KG1 (cell line): ENCODE measurements at places on chromosomes 13 and 19.

- DNase-seq = no peak
These were observed 350.0 kb downstream of the NDFIP2 start for GRCh38 chr13:79830945-79831344.

- DNase-seq = no peak
These were observed 79.9 kb downstream of the ZNF431 start for GRCh38 chr19:21221693-21222092.

DNA sequence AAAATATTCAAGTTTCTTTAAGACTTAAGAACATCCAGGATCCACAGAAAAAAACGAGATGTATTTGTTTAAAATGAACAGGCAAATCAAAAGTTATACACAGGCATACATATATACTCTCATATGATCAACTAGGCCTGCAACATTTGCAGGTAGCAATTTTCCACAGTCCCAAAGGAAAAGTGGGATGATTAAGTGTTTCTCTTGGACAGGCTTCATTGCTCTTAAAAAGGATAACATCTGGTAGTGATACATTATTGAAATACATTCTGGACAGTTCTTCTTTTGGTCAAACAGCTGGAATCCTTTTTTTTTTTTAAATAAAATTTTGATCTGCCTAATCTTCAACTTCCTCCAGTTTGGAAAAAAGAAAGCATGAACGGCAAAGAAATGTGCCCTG lies 114.8 kb upstream of the TDRD3 start:
- no peak for DNase-seq

- DNase-seq = no peak
These were observed 515.3 kb downstream of the PCDH9 start for GRCh38 chr13:66714795-66715194.

- no peak for DNase-seq
These were observed 12.3 kb upstream of the ISYNA1 start for GRCh38 chr19:18450021-18450930.

DNA sequence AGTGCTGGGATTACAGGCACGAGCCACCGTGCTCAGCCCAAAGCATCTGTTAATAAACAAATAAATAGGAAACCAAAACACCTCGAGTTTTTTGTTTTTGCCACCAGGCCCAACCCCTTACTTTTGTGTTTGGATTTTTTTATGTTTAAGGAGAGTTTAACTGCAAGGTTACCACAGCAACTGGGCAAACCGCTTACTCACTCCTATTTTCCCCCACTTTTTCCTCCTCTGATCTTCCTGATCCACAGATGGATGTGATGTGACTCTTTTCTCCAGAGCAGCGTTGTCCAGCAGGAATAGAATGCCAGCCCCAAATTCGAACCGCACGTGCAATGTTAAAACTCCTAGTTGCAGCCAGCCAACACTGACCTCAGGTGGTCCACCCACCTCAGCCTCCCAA lies 2.1 kb upstream of the PNMA8B start:
- DNase-seq = no peak

DNA sequence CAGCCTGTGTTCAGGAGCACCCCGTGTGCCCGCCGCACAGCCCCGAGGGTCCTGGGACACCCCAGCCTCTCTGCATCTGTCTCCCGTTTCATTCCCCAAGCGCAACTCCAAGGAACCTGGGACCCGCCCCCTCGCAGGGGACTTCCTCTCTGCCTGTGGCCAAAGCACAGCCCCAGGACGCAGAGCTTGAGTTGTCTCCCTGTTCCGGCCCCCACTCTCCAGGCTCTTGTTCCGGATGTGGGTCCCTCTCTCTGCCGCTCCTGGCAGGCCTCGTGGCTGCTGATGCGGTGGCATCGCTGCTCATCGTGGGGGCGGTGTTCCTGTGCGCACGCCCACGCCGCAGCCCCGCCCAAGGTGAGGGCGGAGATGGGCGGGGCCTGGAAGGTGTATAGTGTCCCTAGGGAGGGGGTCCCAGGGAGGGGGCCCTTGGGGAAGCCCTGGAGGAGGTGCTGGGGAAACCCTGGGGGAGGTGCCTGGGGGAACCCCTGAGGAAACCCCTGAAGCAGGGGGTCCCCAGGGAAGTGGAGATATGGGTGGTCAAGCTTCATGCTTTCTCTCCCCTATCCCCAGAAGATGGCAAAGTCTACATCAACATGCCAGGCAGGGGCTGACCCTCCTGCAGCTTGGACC lies 1.3 kb downstream of the HCST start:
- peak; percentile 85 for DNase-seq

- DNase-seq = no peak
These were observed 17.6 kb downstream of the VSTM2B start for GRCh38 chr19:29543381-29543780.

DNA sequence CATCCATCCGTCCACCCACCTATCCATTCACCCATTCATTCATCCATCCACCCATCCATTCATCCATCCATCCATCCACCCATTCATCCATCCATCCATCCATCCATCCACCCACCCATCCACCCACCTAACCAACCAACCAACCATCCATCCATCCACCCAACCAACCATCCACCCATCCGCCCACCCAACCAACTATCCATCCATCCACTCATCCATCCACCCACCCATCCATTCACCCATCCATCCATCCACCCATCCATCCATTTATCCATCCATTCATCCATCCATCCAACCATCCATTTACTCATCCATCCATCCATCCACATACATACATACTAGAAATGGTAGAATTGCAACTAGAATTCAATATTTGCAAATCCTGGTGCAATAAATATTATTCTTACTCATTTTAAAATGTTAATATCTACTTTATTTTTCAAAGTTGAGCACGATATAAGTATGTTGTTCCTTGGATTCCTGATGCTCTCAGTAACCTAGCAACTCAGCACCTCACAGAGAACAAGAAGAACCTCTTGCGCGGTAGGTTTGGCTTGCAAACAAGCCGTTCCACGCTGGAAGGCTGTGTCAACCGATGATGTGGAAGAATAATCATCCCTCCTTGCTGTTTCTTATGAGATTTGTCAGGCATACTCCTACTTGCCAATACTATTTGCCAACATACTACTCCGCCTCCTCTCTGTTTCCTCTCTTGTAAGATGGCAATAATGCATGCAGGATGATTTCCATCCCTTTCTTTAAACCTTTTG lies 111.7 kb downstream of the GNG7 start:
- DNase-seq = no peak

DNA sequence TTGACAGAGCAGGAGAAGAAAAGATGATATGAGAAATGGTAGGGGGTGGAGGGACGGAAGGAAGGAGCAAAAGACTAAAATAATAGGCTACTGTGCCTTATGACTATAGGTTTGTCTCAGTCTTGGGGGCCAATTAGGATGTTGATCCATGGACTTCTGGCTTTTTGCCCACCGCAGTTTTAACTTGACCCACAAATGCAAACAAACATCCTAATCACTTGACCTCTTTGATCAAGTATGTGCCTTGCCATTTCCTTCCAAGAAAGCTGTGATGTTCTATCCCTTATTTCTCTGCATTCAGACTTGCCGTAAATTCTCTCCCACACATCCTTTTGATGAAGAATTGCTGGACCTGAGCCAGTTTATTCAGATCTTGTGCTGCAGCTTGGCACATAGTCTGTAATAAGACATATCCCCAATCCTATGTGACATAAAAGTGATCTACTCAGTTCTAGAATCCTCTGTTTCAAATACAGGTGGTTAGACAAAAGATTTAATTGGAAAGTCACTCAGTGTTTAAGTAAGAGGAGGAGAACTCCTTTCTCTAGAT lies 62.8 kb downstream of the TPT1 start:
- no peak for DNase-seq

GRCh38 chr13:98780451-98780850 lies 28.0 kb upstream of the SLC15A1 start:
- DNase-seq = no peak

GRCh38 chr13:40370661-40371060 lies 295.8 kb downstream of the FOXO1 start:
- no peak for DNase-seq

GRCh38 chr19:55486043-55486970 lies 1.3 kb downstream of the NAT14 start:
- DNase-seq = no peak

DNA sequence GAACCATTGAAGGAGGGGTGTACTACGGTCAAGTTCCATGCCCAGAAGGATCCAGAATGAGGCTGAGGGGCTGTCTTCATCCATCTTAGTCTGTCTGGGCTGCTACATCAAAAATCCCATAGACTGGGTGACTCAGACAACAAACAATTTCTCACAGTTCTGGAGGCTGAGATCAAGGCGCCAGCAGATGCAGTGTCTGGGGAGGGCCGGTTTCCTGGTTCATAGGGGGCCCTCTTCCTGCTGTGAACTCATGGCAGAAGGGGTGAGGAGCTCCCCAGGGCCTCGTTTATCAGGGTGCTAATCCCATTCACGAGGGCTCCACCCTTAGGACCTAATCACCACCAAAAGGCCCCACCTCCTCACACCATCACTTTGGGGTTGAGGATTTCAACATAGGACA lies 14.7 kb upstream of the KCTD15 start:
- no peak for DNase-seq

GRCh38 chr13:109381546-109382180 lies 404.7 kb downstream of the IRS2 start:
- DNase-seq = no peak

DNA sequence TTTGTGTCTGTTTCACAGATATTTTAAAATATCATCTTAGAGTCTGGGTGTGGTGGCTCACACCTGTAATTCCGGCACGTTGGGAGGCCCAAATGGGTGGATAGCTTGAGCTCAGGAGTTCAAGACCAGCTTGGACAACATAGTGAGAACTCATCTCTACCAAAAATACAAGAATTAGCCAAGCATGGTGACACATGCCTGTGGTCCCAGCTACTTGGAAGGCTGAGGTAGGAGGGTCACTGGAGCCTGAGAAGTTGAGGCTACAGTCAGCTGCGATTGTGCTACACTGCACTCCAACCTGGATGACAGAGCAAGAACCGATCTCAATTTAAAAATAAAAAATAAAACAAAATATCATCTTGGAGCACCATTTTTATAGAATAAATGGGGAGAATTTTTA lies 1247.6 kb upstream of the MIR17HG start:
- DNase-seq = no peak

GRCh38 chr19:29029268-29029958 lies 183.5 kb downstream of the UQCRFS1 start:
- DNase-seq = no peak

GRCh38 chr13:113452942-113453901 lies at the start of gene ADPRHL1:
ADPRHL1 (minus strand) TSS chr13:113453488; CDS start chr13:113453437, 51 bp downstream.
- DNase-seq = no peak

GRCh38 chr13:67841071-67841470 lies 610.9 kb upstream of the PCDH9 start:
- no peak for DNase-seq

- DNase-seq = no peak
These were observed 23.6 kb downstream of the DCAF15 start for GRCh38 chr19:13975870-13976269.

DNA sequence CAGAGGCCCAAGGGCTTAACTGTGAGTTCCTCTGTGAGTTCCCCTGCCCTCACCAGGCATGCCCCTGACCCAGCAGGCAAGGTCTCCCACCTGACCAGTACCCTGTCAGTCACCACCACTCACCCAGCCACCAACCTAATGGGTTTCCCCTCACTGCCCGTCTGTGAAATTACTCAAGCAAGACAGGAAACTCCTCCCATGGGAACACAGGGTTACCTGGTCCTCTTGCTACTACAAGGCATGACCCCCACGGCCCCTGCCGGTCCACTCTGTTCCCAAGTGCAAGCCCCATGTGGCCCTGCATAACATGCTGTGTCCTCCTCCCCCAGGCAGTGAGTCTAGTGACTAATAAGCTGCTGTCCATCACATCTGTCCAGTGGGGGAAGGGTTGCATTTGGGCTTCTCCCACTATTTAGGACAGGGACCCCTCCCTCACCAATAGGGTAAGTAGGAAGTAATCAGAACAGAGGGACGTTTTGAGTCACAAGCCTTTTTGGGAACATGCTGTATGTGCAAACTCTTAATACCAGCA lies 8.0 kb upstream of the DHRS12 start:
- no peak for DNase-seq

DNA sequence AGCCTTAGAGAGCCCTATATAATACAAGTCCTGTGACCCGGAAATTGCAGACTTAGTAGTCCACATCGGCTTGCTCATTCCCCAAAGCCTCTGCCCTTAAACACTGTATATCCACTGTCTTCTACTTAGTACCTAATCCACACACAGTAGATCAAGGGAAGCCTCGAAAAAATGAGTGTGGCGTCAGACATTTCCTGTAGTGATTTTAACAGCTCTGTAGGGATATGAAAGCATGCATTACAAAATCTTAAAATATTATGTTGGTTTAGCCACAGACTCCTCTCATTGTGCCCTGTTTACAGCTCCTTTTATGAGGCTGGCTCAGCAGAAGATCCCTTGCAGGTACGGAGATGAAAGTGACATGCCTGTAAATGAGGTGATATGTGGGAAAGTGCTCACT lies 416.3 kb downstream of the LIG4 start:
- no peak for DNase-seq

- no peak for DNase-seq
These were observed 1.0 kb downstream of the CDC16 start for GRCh38 chr13:114235697-114236096.

- DNase-seq = no peak
These were observed 18.3 kb downstream of the UBAC2 start for GRCh38 chr13:99218969-99219368.

DNA sequence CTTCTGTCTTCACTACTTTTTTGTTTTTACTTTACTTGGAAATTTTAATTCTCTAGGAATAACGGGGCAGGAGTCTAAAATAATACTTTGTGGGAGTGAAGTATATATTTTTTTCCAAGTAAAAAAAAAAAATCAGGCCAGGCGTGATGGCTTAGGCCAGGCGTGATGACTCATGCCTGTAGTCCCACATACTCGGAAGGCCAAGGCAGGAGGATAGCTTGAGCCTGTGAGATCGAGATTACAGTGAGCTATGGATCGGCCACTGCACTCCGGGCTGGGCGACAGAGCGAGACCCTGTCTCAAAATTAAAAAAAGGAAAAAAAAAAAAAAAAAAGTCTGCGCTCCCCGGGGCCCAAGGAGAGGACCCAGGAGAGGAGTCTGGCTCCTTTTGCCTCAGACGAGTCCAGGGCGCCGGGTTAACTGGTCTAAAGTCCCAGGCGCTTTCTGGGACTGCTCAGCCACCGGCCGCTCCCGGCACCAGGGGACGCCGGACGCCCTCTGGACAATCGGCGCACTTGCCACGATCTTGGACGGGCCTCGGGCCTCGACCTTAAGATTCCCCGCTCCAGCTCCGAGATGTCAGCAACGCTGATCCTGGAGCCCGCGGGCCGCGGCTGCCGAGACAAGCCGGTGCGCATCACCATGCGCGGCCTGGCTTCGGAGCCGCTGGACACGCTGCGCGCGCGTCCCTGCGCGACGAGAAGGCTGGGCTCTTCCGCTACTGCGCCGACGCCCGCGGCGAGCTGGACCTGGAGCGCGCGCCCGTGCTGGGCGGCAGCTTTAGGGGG lies 2.7 kb upstream of the ZFP82 start:
- DNase-seq = no peak

DNA sequence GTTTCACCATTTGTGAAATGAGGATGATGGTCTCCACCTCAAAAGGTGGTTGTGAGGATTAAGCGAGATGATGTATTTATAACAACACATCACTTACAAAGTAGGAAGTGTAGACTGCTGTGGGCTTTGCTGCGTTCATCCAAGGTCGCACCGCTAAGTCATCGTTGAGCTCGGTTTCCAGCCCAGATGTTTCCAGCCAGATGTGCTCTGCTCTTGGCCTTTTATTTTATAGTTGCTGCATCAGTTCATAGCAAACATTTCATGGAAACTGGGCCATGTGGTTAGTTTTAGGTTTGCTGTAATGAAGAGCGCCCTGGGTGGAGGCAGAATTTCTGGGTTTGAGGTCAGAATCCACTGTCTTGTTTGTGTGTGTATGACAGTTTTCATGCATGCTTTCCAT lies 76.5 kb upstream of the RNF113B start:
- no peak for DNase-seq
